ENCODE measurements at places on chromosomes 5 and 9.
A peak's percentile ranks its signal among the peaks of the same experiment; 100 is the strongest.

DNA sequence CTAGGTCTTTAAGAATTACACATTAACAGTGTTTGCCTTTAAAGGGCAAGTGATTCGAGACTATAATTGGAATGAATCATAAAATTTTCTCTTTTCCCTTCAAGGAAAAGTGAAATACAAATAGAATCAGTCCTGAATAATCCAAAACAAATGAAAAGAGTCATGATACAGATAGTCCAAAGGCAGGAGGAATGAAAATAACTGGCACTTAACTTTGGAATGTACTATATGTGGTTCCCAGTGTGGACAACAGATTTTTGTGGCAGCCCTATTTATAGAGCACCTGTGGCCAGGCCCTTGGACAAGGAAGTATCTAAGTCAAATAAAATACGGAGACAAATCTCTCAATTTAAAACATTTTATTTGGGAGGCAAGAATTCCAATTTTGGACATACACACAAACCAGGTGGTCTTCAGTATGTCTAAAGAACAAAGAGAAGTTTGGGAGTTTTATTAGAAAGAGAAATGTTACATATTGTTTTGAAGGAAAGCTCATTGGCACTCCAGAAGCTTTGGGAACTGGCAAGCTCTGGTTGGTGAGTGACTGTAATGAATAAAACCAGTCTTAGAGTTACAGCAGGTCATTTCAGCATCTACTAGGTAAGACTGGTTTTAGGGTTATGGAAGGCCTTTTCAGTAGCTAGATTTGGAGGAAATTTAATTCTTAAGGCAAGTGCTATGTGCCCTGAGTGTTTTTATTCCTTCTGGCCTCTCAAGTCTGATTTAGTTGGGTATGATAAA lies 116.0 kb upstream of the PAM start:
- peak; percentile 28 for DNase-seq

DNA sequence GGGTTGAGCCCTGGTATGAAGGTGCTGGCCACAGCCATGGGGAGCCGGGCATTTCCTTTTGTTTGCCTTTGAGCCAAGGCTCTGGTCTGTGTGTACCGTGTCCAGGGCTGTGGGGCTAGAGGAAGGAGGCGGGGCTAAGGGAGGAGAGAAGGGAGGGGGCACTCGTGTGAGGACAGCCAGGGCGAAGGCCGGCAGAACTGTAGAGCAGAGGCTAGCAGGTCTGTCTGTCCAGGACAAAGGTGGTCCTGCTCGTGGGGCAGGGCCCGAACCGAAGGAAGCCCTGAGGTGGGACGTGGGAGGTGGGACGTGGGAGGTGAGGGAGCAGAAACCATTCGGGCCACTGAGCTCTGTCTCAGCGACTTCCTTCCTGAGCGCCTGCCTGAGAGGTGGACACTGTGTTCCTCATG lies 41.3 kb upstream of the TESK1 start:
- no peak for DNase-seq

- DNase-seq, result no peak
Measured at GRCh38 chr5:96478983-96479382, 45.9 kb upstream of the PCSK1 start.

- no peak for DNase-seq
Measured at GRCh38 chr9:86046930-86047341, 52.4 kb downstream of the GOLM1 start.

- no peak for DNase-seq
Measured at GRCh38 chr5:163595932-163596607, 90.7 kb downstream of the MAT2B start.

GRCh38 chr9:107571148-107571547 lies 81.6 kb upstream of the KLF4 start:
- DNase-seq, result no peak

DNA sequence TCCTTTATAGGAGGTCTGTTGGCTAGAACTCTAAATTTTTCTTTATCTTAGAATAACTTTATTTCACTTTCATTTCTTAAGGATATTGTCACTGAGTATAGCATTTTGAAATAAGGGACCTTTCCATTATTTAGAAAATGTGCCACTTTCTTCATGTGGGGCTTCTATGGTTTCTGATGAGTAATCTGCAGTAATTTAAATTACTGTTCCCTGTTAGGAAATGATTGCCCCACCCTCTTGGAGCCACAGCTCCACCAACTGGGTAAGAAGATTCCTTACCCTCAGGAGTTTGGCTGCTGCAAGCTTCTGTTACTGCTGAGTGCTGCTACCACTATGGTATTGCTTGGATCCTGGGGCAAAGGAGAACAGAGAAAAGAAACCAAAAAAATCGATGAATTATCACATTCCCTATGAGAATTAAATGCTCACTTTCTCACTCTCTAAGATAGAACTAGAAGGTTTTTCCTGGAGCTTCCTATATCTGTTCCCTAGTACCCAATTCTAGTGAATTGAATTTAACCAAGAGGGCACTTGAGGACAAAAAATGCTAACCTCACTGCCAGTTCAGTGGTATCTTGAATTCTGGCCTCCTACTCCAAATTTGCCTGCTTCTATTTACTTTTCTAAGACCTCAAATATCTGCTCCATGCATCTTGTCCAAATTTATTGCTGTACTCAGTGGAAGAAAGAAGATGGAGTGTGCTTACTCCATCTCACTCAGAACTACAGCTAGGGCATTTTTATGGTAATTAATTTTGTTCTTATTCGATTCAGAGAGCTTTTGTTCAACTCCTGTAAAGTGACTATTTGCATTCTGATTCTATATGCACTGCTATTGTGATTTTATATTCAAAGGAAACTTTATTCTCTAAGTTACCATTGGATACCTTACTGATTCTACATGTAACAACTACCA lies 2111.3 kb downstream of the MAT2B start:
- DNase-seq, result no peak

DNA sequence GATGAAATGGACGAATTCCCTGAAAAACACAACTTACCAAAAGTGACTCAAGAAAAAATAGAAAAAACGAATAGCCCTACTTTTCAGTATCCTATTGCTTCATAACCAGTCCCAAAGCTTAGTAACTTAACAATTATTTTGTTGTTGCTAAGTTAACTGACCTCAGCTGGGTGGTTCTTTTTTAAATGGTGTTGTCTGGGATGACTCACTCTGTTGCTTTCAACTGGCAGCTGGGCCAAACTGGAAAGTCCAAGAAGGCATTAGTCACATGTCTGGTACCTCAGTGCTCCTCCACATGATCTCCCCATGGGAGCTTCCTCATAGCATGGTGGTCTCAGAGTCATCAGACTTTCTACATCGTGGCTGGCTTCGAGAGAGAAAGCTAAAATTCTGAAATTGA lies 47.8 kb upstream of the ADAMTS2 start:
- DNase-seq, result peak; percentile 73

GRCh38 chr5:172911976-172912375 lies 47.2 kb upstream of the RPL26L1 start:
- DNase-seq, result peak; percentile 45

- no peak for DNase-seq
Measured at GRCh38 chr5:1638658-1639400, 115.1 kb upstream of the LPCAT1 start.

DNA sequence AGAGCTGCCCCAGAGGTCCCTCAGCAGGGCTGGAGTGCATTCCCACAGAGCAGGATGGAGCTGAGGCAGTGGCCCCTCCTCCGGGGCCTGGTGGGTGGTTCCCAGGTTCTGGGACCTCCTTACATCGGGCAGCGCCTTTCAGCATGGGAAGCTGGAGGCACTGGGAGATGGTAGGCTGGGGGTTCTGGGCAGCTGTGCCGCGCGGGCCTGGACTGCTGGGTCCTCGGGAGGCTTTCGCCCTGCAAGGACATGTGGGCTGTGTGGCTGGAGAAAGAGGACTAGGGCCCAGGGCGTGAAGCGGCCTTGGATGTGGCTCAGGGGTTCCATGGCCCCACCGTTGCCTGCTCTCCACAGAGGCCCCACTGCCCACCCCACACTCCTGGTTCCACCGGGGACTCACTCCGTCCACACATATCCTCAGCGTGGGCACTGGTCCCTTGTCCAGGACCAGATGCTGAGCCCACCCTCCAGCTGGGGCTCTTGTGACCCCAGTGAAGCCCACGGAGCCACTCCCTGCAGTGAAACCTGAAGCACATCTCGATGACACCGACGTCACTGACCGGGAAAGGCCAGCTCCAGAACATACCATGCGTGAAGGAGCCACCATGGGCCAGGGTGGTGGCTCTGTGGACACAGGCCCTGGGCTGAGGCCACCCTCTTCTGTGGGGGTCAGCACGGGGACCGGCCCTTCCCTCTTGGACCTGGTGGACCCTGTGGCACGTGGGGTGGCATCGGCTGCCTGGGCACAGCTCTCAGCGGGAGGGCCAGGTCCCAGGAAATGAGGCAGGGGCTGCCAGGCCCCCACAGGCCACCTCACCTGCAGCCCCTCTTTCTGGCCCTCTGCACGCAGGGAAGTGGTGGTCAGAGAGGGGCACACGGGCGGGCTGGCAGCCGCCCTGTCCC lies 31.5 kb upstream of the NKD2 start:
- no peak for DNase-seq

- peak; percentile 77 for DNase-seq
Measured at GRCh38 chr9:36151316-36152210, 15.0 kb downstream of the GLIPR2 start.

- no peak for DNase-seq
Measured at GRCh38 chr5:178209334-178210072, 5.2 kb downstream of the HNRNPAB start.

GRCh38 chr5:136276946-136277345 lies 84.0 kb upstream of the SMIM32 start:
- peak; percentile 13 for DNase-seq

GRCh38 chr9:92829420-92829819 lies 48.4 kb downstream of the ZNF484 start:
- DNase-seq, result no peak

- no peak for DNase-seq
Measured at GRCh38 chr9:101579711-101580545, 14.8 kb downstream of the PPP3R2 start.

DNA sequence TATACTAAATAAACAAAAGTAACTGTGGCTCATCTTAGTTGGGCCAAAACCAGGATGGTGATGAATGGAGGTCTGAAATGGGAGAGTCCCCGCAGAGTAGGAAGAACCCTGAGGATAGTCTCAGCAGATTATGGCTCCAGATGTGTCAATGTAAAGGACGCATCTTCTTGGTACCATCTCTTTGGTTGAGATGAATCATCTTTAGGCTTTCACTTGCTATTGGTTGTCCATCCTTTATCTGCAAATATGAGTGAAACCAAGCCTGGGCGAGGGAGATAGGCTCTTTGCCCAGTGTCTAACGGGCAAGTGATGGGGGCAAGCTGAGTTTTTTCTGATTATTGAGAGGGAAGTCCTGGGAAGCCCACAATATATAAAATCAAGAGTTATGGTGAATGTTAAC lies 19.4 kb upstream of the LCP2 start:
- DNase-seq, result no peak

- DNase-seq, result no peak
Measured at GRCh38 chr5:153601377-153601776, 110.9 kb downstream of the GRIA1 start.

DNA sequence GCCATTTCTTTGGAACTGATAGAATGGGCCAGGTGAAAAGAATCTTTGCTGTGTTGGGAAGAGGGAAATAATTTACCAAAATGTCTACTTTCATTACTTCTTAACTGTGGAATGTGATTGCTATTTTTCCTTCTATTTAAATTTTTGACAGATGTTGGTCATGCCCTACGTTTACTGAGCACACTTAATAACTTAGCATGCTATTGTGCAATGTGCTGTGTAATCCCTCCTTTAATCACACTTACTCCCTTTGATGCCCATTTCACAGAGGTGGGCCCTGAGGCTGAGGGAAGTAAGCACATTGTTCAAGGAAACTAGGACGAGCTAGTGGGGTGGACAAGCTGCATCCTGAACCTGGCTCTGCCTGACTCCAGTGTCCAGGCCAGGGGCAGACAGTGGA lies 47.8 kb upstream of the INSYN2B start:
- DNase-seq, result peak; percentile 12

DNA sequence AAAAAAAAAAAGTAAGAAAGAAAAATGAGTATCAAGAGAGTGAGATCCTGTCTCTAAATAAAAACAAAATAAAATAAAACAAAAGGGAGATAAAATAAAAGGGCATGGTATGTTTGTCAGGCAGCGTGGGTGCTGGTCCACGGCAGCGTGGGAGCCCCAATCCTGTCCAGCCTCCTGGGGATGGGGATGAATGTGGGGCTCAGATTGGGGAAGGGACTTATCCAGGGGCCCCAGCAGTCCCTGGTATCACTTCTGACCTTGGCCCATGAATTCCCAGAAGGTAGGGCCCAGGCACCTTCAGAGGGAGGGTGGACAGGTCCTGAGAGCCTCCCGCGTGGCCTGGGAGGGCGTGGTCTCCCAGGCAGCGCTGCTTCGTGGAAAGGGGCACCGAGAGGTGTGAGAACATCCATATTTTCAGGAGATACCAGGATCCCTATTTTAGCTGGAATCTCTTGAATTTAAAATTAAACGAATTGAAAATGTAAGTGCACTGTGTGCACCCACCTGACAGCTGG lies 71.2 kb downstream of the ZNF354C start:
- DNase-seq, result no peak

GRCh38 chr9:75539523-75539922 lies 350.9 kb upstream of the PCSK5 start:
- DNase-seq, result no peak

GRCh38 chr9:36547598-36547997 lies 25.1 kb upstream of the MELK start:
- no peak for DNase-seq

DNA sequence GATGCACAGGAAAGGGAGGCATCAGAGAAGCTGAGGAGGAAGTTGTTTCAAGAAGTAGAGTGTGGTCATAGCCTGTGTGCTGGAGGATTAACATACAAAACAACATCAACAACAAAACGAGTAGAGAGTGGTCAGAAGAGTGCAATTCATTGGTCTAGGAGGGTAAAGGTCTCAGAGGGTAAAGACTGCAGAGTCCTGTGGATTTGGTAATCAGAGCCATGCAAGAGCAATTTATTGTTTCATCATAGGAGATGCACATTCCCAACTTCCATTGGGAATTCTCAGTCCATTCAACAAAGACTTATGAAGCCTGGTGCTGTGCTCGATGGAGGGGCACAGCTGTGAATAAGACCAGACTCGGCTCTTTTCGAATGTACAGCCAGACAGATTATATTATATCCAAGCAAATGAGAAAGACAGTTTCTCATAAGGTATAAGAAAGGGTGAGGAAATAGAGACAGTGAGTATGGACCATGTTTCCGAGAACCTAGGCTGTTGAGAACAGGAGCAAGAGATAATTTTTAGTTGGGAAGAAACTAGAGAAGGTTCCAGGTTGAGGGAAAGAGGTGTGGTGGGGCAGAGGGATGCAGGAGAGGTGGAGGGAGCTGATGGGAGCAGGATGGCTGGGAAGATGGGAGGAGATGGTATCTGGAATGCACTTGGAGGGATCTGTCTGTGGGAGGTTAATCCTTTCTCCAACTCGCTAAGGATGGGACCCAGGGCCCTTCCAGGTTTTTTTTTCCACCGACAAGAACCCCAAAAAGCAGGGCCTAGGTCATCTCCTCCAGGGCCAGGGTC lies 7.9 kb upstream of the MYORG start:
- DNase-seq, result no peak

GRCh38 chr5:32312197-32312594 lies 543 bp downstream of the MTMR12 start:
- peak; percentile 89 for DNase-seq

DNA sequence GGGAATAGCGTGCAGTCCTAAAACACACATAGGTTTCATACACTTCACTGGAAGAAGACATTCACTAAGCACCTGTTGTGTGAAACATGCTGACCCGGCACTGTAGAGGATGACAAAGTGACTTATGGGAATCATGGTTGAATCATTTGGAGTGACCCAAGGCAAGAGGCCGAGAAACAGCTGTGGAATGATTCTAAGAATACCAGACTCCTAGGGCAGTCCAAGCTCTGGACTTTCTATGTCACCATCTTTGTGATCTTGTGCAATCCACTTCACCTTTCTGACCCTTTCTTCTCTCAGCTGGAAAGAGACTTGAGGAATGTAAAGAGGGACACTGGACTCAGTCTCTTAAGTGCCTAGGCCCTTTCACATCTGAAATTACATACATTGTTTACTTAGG lies 13.1 kb downstream of the MSANTD3 start:
- DNase-seq, result peak; percentile 52

Data from GM23248 (cell line).